ENCODE measurements at places on chromosomes 5 and 9. TPM values are rescaled to one million over a fixed set of nuclear protein-coding genes. Genes with fewer than 3 reads are reported as not detected.

CAMK4 gene
- 0.34 TPM for total RNA-seq

ARAP3 gene
- total RNA-seq, result 37.1 TPM

PCSK5 gene
- 4.9 TPM for total RNA-seq

OSMR gene
- total RNA-seq, result 7.3 TPM

EPB41L4A gene
- 10.6 TPM for total RNA-seq

DOCK2 gene
- 1.1 TPM for total RNA-seq

PCDHGA8 gene
- total RNA-seq, result 0.15 TPM

DIPK1B gene
- 151 TPM for total RNA-seq

ANGPTL2 gene
- total RNA-seq, result 14.1 TPM

CDH9 gene
- not detected for total RNA-seq

LHX3 gene
- not detected for total RNA-seq

SHB gene
- total RNA-seq, result 26.2 TPM

EQTN gene
- total RNA-seq, result not detected

CDO1 gene
- 0.15 TPM for total RNA-seq

FOXE1 gene
- not detected for total RNA-seq

GFRA3 gene
- not detected for total RNA-seq

MYMK gene
- total RNA-seq, result not detected

ASPN gene
- not detected for total RNA-seq

BTNL8 gene
- total RNA-seq, result not detected

CNTFR gene
- not detected for total RNA-seq

SETD9 gene
- total RNA-seq, result 8.8 TPM

TERT gene
- not detected for total RNA-seq

MYOT gene
- not detected for total RNA-seq

MAT2B gene
- 121 TPM for total RNA-seq

MEF2C gene
- 48.6 TPM for total RNA-seq

ZNF618 gene
- 14.4 TPM for total RNA-seq

RPS23 gene
- total RNA-seq, result 3,252 TPM

SPINK6 gene
- total RNA-seq, result not detected

FRMPD1 gene
- total RNA-seq, result not detected

DRD1 gene
- not detected for total RNA-seq

C9 gene
- total RNA-seq, result not detected

ANAPC2 gene
- total RNA-seq, result 17.6 TPM

MARCHF11 gene
- total RNA-seq, result not detected

GBA2 gene
- 29.1 TPM for total RNA-seq

GLRA1 gene
- not detected for total RNA-seq

OR1J2 gene
- not detected for total RNA-seq

CDX1 gene
- not detected for total RNA-seq

PPP3R2 gene
- not detected for total RNA-seq

PCDH1 gene
- total RNA-seq, result 155 TPM

PCDHA9 gene
- 0.13 TPM for total RNA-seq

KCNT1 gene
- total RNA-seq, result not detected

LPCAT1 gene
- total RNA-seq, result 55.0 TPM

LIX1 gene
- total RNA-seq, result not detected

OR1L6 gene
- not detected for total RNA-seq

SPATA31E1 gene
- not detected for total RNA-seq

TAF1L gene
- total RNA-seq, result not detected

GAS1 gene
- under 0.01 TPM for total RNA-seq

CTNND2 gene
- not detected for total RNA-seq

DNAH5 gene
- total RNA-seq, result 1.1 TPM

LRRC70 gene
- total RNA-seq, result 19.9 TPM
